ENCODE measurements at places on chromosomes 4 and X. TPM values are rescaled to one million over a fixed set of nuclear protein-coding genes. Genes with fewer than 3 reads are reported as not detected.

- DNase-seq: no peak
Observed at GRCh38 chrX:53190363-53190960, 34.5 kb downstream of the KDM5C start.

- no peak for DNase-seq
Observed at GRCh38 chrX:107713543-107714205, 61.9 kb downstream of the TSC22D3 start.

DNA sequence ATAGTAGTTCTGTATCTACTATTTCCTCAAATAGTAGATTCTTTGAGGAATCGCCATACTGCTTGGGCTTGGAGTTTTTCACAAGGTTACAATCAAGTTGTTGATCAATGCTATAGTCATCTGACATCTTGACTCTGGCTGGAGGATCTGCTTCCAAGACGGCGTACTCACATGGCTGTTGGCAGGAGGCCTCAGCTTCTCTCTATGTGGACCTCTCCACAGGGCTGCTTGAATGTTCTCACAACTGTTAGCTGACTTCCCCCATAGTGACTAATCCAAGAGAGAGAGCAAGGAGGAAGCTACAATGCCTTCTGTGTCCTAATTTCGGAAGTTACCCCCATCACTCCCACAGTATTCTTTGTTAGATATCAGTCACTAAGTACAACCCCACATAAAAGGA is 10.3 kb downstream of the EGFL6 start:
- no peak for DNase-seq

LAMP2 gene
- total RNA-seq: 33.8 TPM

DNA sequence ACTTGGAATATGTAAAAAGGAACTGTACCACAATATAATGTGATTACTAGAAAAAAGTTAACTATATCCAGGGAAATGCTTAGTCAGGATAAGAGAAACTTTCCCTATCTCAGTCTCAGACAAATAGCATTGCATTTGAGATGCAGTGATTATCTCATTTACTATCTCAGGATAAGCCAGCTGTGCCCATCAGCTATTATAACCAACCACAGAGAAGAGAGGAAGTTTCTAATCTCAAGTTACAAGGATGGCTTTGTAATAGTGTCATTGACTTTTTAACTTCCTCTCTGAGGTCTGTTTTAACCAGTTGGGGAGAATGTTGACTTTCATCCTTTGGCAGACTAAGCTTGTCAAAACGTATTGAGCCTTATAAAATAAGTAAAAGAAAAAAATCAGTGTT is 56.5 kb downstream of the SNX25 start:
- no peak for DNase-seq

- no peak for DNase-seq
Observed at GRCh38 chr4:105594099-105595010, 41.9 kb downstream of the ARHGEF38 start.

ERAS gene
- total RNA-seq: not detected

DNA sequence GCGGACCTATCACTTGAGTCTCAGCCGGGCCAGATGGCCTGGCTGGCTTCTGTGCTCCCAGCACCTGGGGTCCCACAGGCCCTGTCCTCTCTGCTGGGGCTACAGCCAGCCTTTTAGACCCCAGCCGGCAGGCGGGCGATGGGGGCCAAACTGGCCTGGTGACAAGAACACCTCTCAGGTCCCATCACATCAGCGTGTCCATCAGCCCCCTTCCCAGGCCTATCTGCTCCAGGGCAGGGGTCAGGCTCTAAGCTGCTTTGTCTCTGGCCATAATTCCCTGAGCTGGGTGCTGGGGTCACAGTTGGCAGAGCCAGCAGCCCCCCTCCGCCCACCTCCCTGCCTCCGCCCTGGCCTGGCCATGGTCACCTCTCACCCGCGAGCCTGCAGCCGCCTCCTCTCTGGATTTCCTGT is 77.7 kb downstream of the PPP2R2C start:
- no peak for DNase-seq

TMEM156 gene
- 0.41 TPM for total RNA-seq

DNA sequence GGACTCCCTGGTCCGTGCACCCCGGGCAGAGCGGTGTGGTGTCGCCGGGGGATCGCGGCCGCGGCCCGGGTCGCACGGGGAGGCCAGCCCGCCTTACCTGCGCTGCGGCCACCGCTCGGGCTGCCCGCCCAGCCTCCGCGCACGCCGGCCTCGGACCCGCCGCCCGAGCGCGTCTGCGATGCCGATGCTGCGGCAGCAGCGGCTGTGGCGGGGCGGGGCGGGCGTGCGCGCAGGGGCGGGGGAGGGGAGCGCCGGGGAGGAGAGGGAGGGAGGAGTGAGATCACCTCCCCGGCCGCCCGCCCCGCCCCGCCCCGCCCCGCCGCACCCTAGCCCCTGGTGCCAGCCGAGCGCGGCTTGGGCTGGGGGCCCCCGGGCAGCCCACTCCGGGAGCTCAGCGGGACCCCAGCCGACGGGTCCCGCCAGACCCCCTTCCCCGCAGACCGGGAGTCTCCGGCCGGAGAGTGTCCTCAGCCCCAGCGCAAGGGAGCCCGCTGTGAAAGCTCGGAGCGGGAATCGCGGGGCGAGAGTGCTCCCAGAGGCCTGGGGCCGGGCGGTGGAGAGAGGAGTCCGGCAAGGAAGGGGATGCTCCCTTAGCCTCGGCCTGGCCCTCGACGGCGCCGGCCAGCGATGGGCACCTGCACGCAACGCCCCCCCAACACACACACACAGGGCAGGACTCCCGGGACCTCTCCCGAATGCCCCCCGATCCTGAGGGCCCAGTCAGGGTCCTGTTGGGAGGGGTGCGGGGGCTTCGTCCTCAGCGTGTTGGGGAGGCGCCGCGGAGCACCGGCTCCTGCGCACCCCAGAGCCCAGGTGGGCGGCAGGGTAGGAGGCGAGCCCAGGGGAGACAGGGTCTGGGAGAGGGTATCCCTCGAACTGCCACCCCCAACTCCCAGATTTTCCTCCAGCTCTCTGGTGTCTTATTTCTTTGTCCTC is at the start of gene L1CAM:
Gene L1CAM, minus strand, starts transcription at position 206 of the 936 bp plus-strand sequence. CDS start 10,337 bp downstream, outside the sequence.
- DNase-seq: peak; percentile 54

- DNase-seq: no peak
Observed at GRCh38 chrX:85111347-85111746, 107.7 kb downstream of the APOOL start.

DNA sequence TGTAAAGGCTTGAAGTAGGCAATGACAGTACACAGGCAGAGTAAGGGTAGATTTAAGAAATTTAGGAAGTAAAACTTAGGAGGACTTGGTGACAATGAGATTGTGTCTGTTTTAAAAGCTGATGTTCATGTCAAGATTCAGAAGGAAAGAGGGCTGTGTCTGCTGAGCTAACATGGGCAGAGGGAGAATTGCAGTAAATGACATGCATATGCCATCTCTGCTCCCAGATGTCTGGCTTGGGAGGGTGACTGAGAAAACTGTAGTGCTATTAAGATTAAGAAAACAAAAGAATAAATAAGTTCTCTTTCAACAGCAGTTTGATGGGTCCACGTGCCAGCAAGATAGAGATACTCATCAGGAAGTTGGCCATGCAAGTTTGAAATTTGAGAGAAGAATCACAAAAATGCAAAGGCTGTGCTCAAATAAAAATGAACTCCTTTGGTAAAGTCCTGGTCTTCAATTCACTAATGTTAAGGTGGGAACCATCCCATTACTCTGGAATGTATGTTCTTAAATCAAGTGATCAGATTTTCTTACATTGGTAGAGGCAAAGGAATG is 7.2 kb downstream of the NFXL1 start:
- no peak for DNase-seq

OPRPN gene
- not detected for total RNA-seq

DNA sequence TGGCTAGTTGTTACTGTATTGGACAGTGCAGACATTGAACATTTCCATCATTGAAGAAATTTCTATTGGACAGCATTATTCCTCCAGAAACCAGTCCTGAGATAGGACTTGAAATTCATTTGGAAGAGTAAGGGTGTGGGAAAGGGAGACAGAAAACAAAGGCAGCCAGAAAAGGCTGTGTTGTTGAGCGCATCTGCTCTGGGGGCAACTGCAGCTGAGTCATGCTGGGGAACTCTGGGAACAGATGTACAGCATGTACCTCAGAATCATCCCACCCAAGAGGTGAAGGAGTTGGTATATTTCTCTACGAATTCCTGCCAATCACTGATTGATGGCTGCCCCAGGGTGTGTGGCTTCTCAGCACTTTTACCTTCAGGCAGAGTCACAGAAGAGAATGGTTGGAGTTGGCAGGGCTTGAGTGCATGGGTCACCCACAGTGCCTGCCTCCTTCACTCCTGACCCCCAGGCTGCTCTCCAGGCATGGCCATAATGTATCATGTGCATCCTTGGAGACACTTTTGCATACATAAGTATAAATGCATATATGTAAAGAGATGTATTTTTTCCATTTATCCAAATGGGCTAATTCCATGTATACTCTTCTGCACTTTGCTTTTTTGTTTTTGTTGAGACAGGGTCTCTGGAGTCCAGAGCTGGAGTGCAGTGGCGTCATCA is 39.4 kb downstream of the GEMIN8 start:
- DNase-seq: peak; percentile 5

DNA sequence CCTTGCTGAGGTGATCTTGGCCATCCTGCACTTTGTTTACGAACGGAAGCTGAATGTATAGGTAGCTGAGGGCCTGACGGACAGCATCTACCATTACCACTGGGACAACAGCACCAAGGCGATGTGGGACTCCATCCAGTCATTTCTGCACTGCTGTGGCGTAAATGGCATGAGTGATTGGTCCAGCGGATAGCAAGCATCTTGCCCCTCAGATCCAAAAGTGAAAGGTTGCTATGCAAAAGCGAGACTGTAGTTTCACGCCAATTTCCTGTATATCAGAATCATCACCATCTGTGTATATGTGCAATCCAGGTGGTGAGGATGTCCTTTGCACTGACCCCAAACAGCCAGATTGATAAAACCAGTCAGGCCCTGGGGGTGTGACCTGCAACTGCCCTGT is 4.2 kb upstream of the PYURF start:
- DNase-seq: no peak

KCNE5 gene
- total RNA-seq: 1.2 TPM

DNA sequence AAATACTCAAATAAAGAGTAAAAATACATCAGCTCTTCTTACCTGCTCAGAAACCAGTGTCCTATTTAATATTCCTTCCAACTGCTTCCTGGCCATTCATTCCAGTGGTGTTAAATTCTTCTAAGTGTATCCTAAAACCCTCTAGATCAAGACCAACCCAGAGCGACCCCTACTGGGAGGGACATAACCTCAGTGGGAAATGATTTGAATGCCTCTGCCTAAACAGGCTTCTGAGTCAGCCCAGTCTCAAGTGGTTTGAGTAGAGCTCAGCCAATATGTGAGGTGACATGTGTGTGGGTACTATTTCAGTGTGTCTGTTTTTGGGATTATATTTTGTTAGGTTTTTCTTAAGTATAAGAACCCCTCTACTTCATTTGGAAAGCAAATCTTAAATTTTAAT is 133.6 kb upstream of the ARHGEF9 start:
- no peak for DNase-seq

BOD1L1 gene
- 45.2 TPM for total RNA-seq

PNMA6A gene
- total RNA-seq: 23.2 TPM

- DNase-seq: no peak
Observed at GRCh38 chr4:94469221-94469784, 17.6 kb downstream of the PDLIM5 start.

DNA sequence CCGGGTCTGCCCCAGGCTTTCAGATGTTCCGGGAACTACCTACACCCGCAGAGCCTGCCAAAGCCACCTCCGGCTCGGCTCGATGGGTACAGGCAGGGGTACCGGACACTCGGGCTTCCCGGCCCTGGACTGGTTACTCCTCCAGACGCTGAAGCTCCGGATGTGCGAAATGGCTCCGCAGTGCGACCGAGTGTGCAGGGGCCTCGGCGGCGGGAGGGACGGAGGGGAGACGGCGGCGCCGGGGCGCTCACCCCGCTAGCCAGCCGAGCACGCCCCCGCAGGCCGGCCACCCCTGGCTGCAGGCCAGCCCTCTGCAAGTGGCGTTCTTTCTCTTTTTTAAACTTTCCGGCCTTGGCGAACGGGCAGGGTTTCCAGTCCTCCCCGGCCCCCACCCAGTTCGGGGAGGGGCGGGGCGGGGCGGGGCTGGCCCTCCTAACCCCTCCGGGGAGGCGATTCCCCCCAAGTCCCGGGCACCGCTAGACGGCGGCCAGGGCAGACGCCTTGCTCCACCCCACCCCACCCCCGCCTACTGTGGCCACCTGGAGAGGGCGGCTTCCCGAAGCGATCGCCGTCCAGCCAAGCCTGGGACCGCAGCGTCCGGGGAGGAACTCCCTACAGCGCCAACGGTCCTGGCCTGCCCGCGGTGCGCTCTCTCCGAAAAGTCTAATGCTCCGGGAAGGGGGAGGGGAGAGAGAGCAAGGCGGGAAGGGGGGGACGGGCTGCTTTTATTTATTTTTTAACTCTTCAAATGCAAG is 7.5 kb downstream of the BCOR start:
- no peak for DNase-seq

AKAP4 gene
- total RNA-seq: not detected

DNA sequence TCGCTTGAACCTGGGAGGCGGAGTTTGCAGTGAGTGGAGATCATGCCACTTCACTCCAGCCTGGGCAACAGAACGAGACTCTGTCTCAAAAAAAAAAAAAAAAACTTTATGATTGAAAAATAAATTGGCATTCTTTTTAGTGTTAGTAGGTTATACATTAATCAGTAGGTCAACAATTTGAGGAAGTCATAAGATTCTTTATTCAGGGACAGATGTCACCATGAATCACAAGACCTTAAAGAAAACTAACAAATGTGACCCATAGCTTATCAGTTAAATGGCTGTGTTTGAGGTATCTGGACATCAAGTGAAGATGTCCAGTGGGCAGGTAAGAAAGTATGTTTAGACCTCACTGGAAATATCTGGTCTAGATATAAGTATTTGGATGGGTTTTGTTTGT is 9.3 kb upstream of the PRMT9 start:
- DNase-seq: no peak

PAGE1 gene
- total RNA-seq: 0.41 TPM

CT55 gene
- total RNA-seq: not detected

GRCh38 chr4:178205826-178206225 is 763.6 kb upstream of the AGA start:
- DNase-seq: no peak

MAGEA2 gene
- total RNA-seq: not detected

- DNase-seq: no peak
Observed at GRCh38 chr4:83209419-83209818, 75.2 kb downstream of the COQ2 start.

DNA sequence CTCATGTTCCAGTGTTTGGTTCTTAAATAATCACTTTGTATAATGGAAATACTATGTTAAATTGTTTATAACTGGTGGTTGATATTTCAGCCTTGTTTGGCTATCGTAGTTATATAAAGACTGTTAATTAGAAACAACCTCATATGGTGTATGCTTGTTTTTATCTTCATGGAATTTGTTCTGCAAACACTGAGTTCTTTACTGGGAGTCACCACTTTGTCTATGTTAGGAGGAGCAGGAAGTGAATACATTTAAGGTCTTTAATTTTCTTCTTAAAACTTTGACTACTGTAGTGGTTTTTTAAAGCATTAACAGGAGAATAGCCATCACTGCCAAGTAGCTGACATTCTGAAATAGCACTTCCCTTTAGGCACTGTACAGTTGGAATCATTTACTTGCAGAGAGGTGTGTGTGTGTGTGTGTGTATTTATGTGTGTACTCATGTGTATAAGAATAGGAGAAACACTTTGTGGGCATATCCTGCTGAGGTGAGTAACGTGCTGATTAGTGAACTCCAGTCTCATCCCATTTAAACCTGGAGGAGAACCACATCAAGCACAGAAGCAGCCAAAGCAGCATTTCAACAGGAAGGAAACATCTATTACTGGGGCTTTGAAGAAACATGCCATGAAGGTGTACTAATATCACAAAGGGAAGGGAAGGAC is 37.8 kb downstream of the TET2 start:
- DNase-seq: no peak
